Kidney (tissue), 22 donors: ENCODE measurements at places on chromosomes 6 and 20. TPM values are rescaled to one million over a fixed set of nuclear protein-coding genes. Genes with fewer than 3 reads are reported as not detected.

DNA sequence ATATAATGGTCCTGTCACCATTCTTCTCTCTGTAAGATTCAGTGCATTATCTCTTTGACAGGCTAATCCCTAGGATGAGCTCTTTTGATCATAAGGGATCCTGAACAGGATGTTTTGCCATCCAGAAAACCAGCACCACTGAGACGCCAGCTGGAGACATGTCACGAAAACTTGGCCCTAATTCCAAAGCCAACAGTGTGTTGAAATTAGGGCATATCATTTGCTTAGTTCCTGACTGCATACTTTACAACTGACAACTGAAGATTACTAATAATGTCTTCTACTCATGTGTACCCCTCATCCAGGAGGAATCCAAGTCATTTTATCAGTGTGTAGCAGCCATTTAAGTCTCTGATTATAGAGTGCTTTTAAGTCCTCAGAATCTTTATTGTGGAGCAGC is 243.6 kb downstream of the KCNQ5 start:
- no peak for DNase-seq
- no peak overlapping the region for H3K27ac ChIP-seq
- no peaks in the 10 kb centered on the region for H3K4me1 ChIP-seq
- H3K36me3 ChIP-seq, result no peaks in the 10 kb centered on the region
- H3K27me3 ChIP-seq, result no peaks in the 10 kb centered on the region
- H3K4me3 ChIP-seq, result no peak overlapping the region

GRCh38 chr6:46998436-46999017 is 43.6 kb downstream of the ADGRF1 start:
- H3K4me1 ChIP-seq, result no peaks in the 10 kb centered on the region
- no peak overlapping the region for H3K27ac ChIP-seq
- H3K36me3 ChIP-seq, result no peaks in the 10 kb centered on the region
- H3K4me3 ChIP-seq, result no peak overlapping the region
- H3K27me3 ChIP-seq, result no peaks in the 10 kb centered on the region

DNA sequence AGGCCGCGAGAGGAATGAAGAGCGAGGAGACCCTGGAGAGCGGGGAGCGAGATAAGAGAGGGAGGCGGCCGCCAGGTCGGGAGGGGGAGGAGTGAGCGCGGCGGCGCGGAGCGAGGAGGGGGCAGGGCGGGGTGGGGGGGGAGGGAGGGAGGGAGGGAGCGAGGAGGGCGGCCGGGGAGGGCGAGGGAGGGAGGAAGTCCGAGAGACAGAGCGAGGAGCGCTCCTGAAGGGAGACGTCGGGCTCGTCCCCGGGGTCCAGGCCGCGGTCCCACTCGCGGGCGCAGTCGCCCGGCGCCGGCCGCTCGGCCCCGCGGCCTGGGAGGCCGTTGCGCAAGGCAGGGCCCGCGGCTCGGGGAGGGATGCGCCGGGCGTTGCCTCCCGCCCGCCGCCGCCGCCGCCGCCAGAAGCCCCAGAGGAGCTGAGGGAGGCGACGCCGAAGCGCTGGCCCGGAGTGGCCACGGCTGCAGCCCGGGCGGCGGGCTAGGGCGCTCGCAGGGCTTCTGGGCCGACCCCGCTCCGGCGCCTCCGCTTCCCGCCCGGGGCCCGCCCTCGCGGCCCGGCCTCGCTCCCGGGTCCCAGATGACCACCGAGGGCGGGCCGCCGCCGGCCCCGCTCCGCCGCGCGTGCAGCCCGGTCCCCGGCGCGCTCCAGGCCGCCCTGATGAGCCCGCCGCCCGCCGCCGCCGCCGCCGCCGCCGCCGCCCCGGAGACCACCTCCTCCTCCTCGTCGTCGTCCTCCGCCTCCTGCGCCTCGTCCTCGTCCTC is at the start of gene FOXF2:
Gene FOXF2, plus strand, starts transcription at position 208 of the 764 bp plus-strand sequence. Its CDS starts 372 bp downstream, at position 580.
- H3K4me1 ChIP-seq, result peaks cover 6% of the 10 kb centered on the region
- peaks cover 68% of the 10 kb centered on the region for H3K27me3 ChIP-seq
- DNase-seq, result no peak
- peak within 1 kb of the TSS; percentile 29 for H3K4me3 ChIP-seq
- H3K36me3 ChIP-seq, result no peaks in the 10 kb centered on the region

DNA sequence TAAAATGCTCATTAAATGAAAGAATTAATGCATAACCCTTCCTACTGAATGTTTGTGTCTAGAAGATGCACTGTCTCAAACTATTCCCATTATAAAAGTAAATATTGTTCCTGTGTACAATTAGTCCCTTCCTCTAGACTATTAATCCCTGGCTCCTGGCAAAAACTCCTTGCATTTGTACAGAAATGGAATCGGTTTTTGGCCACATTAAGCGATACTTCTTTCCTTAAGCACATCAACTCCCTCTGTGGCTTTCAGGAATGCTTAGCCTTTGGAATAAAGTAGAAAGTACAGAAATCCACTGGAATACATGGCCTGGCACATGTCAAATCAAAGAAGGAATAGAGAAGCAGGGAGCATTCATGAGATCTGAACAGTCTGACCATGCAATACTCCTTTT is 179.8 kb downstream of the GMPR start:
- no peaks in the 10 kb centered on the region for H3K27me3 ChIP-seq
- H3K36me3 ChIP-seq, result no peaks in the 10 kb centered on the region
- no peak overlapping the region for H3K27ac ChIP-seq
- no peaks in the 10 kb centered on the region for H3K4me1 ChIP-seq

The SGK2 gene
- 42.9 TPM for total RNA-seq

GRCh38 chr20:47429409-47429808 is 72.3 kb upstream of the NCOA3 start:
- no peaks in the 10 kb centered on the region for H3K4me1 ChIP-seq
- H3K4me3 ChIP-seq, result no peak overlapping the region
- no peak for DNase-seq
- H3K27me3 ChIP-seq, result no peaks in the 10 kb centered on the region
- H3K36me3 ChIP-seq, result no peaks in the 10 kb centered on the region
